ENCODE measurements at places on chromosomes 5 and 9.

GRCh38 chr5:68757626-68758212, 336.1 kb upstream of the SLC30A5 start:
- DNase-seq, result no peak

DNA sequence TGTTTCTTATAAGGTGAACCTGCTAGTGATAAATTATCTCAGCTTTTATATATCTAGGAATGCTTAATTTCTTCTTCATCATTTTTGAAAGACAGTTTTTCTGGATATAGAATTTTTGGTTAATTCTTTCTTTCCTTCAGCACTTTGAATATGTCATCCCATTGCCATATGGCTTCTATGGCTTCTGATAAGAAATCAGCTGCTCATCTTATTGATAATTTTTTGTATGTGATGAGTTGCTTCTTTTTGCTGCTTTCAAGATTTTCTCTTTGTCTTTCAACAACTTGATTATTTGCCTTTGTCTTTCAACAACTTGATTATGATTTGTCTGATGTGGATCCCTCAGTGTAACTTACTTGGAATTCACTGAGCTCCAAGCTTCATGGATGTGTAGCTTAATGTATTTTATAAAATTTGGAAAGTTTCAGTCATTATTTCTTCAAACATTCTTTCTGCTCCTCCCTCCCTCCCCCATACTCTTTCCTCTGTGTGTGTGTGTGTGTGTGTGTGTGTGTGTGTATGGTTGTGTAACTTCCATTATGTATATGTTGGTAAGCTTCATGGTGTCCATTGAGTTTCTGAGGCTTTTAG, 243.9 kb downstream of the TLE1 start:
- no peak for DNase-seq

- peak; percentile 69 for DNase-seq
Observed at GRCh38 chr5:99019812-99020697, 91.2 kb upstream of the CHD1 start.

- no peak for DNase-seq
Observed at GRCh38 chr5:93071710-93072109, 509.3 kb downstream of the NR2F1-AS1 start.

DNA sequence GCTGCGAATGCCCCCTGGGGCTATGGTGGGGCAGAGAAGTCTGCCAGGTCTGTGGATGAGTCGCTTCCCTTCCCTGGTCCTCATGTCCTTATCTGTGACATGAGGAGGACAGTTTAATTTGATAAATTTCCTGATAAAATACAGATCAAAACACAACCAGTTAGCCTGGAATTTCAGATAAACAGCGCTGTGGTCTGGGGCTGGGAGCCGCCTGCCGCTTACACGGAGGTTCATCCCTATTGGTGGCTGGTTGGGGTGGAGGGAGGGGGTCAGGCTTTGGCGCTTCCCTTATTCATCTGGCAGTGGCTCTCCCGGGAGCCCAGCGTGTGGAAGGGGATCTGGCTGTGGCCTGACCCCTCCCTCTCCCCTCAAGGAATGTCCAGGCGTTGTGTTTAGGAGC, 17.9 kb downstream of the CRB2 start:
- DNase-seq, result no peak

- DNase-seq, result no peak
Observed at GRCh38 chr9:130407916-130408663, 36.7 kb upstream of the ASS1 start.

- DNase-seq, result no peak
Observed at GRCh38 chr9:73325983-73326382, 174.3 kb downstream of the ANXA1 start.

- no peak for DNase-seq
Observed at GRCh38 chr9:77488439-77489126, 159.5 kb downstream of the GNA14 start.
